Stimulated activated CD8-positive, alpha-beta memory T cell treated with anti-CD3 and anti-CD28 coated beads, Interleukin-12 subunit alpha, Interleukin-12 subunit beta, amount 100 ng/mL, for 4 hours (primary cell): ENCODE measurements at places on chromosomes 11 and 22.

GRCh38 chr11:78907636-78908035 lies 333.0 kb upstream of the NARS2 start:
- DNase-seq, result no peak

DNA sequence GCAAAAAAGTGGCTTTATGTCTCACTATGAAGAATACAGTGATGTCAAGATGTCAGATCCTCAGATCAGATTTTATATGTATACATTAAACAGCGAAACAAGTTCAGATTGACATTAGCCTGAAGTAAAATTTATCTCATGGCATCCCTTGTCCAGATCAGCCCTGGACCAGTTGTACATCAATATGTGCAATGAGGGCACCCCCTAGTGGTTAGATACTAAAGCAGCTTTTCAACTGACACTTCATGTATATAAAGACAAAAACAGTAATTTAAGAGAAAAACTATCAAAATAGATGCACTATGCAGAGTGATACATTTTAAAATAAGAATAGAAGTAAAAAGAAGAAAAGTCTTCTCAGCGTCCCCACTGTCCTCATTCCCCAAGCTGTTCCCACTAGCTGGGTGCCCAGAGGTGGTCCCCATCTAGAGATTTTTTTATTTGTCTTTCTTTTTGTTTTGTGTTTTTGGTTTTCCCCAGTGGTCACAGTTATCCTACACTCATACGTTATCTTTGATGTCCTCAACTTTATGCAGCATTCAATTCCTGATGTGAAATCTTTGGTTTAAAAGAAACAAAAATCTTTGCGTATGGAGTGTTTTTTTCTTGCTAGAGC lies 2193.4 kb upstream of the RAG2 start:
- no peak for DNase-seq

DNA sequence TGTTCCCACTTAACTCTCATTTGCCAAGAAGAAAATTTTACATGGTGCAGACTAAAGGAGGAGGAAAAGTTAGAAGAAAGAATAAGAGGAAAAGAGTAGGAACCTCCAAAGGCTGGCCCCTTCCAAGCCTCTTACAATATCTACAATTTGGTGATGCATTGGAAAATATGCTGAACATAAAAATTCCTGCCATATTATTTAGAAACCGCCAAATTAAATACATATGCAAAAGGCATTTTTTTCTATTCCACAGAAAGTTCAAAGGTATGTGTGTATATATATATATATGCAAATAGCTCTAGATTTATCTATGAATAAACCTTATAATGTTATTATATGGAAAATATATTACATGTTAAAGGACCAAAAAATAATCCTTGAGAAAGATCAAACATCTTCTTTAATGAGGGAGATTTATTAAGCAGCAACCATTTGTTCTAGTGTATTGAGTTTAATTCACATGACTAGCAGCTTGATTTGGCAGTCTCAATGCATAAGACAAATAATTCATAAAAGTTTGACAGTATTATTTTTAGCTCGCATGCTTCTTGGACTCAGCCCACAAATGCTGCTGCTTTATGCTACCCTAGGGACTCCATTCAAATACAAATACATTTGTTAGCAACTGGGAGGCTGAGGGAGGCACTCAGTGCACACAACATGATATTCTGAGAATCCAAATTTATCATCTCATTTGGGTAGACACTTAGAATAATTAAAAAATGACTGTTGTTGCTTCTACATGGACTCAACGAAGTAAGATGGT lies 184.9 kb downstream of the SBF2 start:
- no peak for DNase-seq

- DNase-seq, result no peak
Observed at GRCh38 chr22:49027368-49027670, 800.4 kb downstream of the BRD1 start.

DNA sequence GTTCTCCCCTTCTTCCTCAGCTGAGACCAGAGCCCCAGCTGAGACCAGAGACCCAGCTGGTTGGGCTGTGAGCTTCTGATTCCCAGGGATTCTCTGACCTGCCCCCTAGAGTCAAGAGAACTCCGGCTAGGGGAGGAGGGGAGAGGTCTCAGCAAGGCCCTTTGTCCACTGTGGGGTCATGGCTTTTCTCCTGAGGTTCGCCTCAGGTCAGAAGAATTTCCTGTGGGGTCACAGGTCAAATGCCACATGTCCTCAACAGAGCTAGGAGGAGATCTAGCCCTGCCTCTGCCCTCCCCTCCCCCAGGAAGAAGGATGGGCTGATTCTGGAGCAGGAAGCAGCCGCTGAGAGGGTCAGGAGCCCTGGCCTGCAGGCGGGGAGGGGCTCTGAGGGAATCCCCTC lies 23.7 kb downstream of the HTR3A start:
- DNase-seq, result no peak

- no peak for DNase-seq
Observed at GRCh38 chr11:67584205-67584880, 731 bp downstream of the GSTP1 start.

DNA sequence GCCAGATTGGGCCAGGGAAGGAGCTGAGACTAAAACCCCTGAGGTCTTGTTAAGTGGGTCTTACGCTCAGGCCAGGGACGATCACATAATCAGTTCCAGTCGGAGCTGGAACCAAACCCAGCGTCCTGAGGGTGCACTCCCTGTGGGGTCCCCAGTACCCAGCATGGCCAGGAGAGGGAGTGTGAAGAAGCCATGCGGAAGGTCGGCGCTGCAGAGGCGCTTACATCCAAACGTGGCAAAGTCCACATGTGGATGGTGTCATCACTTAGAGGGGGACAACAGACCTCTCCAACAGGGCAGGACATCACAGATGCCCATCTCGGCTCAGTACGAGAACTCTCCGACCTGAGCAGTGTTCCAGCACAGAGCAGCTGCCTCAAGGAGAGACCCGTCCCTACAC lies 8.3 kb downstream of the ATP5MGL start:
- DNase-seq, result no peak

DNA sequence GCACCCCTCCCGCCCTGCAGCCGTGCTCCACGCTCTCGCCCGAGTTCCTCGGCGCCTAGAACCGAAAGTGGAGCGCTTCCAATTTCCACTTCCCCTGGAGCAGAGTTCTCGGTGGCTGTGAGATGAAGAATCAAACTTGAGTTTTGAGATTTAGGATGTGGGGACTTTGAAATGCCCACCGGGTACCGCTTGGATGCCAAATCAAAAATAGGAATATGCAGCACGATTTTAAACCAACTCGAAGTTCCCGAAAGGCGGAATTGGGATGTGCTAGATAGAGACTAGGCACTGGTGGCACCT lies 569 bp downstream of the POLA2 start:
- no peak for DNase-seq

- DNase-seq, result no peak
Observed at GRCh38 chr11:69383372-69384250, 89.7 kb downstream of the MYEOV start.

GRCh38 chr11:66922551-66922950 lies 35.6 kb downstream of the PC start:
- no peak for DNase-seq

DNA sequence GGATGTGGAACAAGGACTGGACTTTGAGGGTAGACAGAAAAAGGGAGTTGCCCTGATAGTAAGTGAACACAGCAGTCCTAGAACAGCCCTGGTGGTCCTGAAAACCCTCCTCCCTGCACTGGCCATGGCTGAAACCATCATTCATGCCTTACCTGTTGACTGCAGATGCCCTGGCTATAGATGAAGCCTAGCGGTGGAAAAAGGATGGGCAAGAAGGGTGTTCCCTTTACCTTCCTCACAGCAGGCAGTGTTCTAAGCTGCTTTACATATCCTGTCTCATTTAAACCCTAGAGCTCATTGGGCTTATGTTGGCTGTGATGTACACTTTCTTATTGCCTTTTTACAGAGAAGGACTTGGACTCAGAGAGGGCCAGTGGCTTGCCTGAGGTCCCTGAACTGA lies 133.6 kb downstream of the C11orf91 start:
- no peak for DNase-seq

DNA sequence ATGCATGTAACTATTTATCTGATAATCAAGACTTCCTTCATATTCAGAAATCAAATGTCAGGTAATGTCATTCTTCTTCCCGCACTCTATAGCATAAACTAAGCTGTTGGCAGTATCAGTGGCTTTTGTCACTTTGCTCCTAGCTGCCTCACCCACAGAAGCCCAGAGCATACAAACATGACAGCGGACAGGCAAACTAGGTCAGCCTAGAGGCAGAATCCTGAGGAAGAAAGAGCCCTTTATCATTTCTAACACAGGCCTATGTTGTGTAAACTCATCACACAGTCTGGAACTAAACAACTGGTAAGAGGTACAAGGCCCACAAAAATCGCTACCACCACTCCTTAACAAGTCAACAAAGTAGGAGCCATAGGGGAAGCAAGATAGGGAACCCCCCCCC lies 21.0 kb downstream of the GUCY1A2 start:
- no peak for DNase-seq

DNA sequence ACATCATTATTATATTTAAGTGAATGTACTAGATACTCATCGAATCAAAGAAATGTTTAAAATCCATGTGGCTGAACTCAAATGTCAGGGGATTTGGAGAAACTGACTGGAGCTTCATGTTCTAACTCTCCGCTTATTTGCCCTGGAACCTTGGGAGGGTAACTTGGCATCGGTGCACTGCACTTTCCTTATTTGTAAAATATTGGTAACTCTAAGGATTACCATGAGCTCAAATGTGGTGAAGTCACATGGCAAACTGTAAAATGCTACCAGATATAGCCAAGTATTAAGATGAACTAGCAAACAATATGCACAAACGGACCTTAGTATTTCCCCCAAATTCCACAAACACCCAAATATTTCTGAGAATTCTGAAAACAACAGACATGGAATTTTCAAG lies 75.6 kb downstream of the ETS1 start:
- DNase-seq, result no peak

GRCh38 chr11:33646629-33647028 lies 54.0 kb downstream of the C11orf91 start:
- DNase-seq, result no peak

GRCh38 chr22:35634015-35634414 lies 14.2 kb upstream of the APOL6 start:
- no peak for DNase-seq

DNA sequence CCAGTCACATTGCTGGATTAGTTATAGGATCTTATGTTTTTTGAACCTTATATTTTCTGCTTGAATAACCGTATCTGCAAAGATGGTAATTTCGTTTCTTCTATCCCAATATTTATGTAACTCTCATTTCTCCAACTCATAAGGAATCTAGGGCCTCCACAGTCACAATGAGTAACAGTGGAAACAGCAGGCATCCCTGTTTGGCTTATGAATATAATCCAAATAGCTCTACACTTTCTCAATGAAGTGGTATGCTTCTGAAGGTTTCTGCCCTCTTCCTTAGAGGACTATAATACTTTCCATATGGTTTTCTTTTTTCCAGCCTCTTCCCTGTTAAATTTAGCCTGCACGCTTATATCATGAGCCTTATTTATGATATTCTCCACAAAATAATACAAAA lies 16.5 kb downstream of the ATP6V1E1 start:
- no peak for DNase-seq

GRCh38 chr22:37173709-37174108 lies 14.3 kb downstream of the C1QTNF6 start:
- DNase-seq, result no peak

DNA sequence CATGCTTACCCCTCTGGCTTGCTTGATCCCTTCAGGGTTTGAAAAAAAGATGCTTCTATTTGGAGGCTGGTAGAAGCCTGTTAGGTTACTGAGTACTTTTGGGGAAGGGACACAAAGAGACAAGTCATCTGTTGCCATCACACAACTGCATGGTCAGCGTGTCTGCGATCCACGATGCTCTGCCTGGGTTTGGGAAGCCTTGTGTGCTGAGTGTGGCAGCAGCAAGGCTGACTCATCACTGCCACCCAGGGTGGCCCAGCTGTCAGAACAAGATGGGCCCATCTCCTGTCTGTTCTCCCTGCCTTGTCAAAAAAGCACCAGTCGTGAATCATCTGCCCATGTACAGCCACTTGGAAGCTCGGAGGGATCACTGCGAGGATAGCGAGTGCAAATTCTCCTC lies 26.2 kb downstream of the UBASH3B start:
- no peak for DNase-seq

GRCh38 chr22:27772984-27773498 lies 28.5 kb downstream of the MN1 start:
- no peak for DNase-seq

DNA sequence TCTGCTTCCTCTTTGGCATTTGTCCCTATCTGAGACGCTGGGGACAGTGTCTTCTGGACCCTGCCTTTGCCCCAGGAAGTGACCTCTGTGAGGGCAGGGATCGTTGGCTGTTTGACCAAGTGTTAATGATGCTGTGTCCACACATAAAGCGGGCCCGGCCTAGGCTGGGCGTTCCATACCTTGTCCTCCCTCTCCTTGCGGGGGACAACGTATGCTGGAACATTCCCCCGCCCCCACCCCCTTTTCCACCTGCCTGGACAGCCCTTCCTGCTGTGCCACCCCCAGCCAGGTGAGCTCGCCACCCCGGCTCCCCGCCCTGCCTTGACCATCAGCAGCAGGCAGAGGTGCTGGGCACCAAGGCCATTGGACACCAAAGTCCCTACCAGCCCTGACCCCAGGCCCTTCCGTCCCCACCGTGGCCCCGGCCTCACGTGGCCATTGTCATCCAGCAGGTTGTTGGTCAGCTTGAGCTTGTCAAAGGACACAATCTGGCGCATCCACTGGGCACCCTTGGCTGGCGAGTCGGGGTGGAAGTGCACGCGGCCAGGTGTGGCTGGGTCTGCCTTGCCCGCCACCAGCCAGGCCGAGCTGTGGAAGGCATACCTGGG lies 4.1 kb upstream of the NUDT8 start:
- no peak for DNase-seq
